GM23338 (cell line): ENCODE measurements at places on chromosomes 3 and 15.

DNA sequence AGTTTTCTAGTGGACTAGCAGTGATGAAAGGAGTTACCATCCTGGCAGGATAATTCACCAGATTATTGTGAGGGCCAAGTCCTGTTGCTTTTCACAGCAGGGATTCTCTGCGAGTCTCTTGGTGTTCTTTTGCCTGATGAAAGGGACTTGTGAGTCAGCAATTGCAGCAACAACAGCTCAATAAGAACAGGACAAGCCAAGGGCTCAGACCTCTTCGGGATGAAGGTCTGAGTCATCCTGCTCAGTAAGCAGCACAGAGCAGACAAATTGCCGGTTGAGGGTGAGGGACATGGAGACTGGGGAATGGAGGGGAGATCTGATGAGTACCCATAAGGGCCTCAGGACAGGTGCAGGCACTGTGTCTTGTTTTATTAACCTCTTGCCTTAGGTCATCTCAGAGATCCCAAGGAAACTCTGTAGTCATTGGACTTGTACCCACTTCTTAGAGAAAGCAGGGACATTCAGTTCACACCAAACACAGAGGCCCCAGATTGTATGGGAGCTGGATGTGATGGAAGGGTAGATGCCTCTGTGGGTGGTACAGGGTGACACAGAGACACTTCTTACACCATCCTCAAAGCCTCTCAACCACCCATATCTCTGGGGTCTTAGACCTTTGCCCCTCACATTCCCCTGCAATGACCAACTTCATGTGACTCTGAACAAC is 173.8 kb upstream of the TLE3 start:
- no peak for DNase-seq

DNA sequence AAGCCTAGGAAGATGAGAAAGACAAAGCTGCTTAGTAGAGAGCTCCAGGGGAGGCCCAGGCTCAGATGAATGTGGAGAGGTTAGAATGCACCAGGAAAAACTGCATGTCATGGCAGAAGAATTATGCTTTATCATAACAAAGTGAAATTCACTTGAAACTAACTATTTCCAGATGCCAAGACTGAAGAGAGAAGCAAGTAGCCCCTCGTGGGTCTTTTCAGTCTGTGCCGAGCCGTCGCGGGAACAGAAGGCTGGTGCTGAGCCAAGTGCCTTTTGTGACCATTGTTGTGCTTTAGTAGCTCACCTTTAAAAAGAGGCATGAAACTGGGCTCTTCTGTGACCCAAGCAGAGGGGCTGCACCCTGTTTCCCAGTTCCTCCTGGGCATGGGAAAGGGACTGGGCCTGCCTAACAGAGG is 73.2 kb downstream of the CHDH start:
- no peak for DNase-seq

DNA sequence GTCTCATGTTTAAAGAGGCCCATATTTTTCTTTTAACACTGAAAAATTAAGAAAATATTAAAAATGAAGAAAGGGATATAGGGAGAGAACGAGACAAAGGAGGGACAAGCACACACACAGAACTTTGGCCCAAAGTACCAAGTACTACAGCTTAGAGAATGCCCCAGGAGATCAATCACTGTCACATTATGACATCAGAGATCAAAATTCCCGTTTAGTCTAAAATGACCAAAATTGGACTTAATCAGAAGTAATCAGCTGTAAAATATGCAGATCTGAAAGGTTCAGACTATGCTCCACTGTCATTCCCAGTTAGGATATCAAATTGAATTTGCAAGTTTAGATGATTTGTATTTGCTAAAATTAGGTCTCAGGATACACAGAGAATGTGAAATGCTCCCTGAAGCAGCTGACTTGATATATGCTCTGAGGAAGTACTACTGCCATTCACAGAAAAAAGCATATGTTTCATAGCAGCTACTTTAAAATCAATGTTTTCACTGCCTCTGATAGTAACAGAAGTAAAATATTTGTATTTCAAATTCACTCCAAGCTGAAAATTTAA is 123.0 kb downstream of the PEAK1 start:
- DNase-seq = no peak

DNA sequence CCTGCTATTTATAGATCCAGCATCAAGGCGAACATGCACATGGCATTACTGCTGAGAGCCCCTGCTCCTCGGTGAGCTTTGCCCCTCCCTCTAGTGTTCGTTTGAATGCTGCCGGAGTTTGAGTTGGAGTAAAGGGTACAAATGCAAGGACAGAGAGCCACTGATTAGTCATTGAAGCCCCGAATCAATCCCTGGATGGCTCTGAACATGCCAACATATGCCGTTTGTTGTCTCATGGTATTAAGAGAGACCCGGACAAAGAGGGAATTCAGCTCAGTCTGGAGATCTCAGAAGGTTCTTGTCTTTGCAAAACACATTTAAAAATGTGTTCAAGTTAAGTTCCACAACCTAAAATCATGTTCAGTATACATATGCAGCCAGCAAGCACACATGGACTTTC is 789.2 kb upstream of the NR2F2 start:
- no peak for DNase-seq

DNA sequence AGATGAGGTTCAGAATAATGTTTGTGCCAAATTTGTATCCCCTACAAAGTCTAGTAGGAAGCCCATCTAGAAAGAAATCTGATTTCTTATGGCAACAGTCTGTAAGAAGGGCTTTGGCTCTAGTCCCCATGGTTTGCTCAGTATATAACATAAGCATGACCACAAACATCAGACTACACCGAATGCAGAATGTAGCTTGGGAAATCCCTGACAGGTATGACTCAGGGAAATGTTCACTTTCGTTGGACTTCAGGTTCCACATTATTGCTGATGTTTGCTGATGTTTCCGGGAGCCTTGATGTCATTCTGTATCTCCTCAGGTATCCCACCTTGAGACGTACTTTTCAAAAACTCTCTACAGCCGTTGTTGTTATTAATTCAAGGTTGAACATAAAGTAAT is 304.4 kb upstream of the TGFBR2 start:
- DNase-seq = no peak
